ENCODE measurements at places on chromosomes 7 and 10. TPM values are rescaled to one million over a fixed set of nuclear protein-coding genes. Genes with fewer than 3 reads are reported as not detected.

The CFAP69 gene
- 2.3 TPM for polyA plus RNA-seq

The AKR1C4 gene
- polyA plus RNA-seq, result not detected

The SEMA3D gene
- polyA plus RNA-seq, result 27.7 TPM

The FRAT2 gene
- polyA plus RNA-seq, result 2.9 TPM

The ABCB4 gene
- 1.9 TPM for polyA plus RNA-seq
